LHCN-M2 (cell line): ENCODE measurements at places on chromosomes 5 and 9. TPM values are rescaled to one million over a fixed set of nuclear protein-coding genes. Genes with fewer than 3 reads are reported as not detected.

The SV2C gene
- not detected in 2 replicates for total RNA-seq

The WDR38 gene
- not detected in 2 replicates for total RNA-seq

The NRG2 gene
- not detected in 2 replicates for total RNA-seq

The FOXD4 gene
- 0.06 and 0.52 TPM in 2 replicates for total RNA-seq

The ABO gene
- not detected in 2 replicates for total RNA-seq

The DNAH5 gene
- total RNA-seq, result 0.75 and 1.3 TPM in 2 replicates

The SH3PXD2B gene
- 23.1 and 25.9 TPM in 2 replicates for total RNA-seq

The SYK gene
- total RNA-seq, result not detected in 2 replicates

The STK32A gene
- total RNA-seq, result 0.23 TPM in 1 of 2 replicates, not detected in the other

The CTSV gene
- 8.1 and 12.2 TPM in 2 replicates for total RNA-seq

The CCNI2 gene
- 0.06 TPM in 1 of 2 replicates, not detected in the other for total RNA-seq

The ECSCR gene
- total RNA-seq, result 0.19 and 0.40 TPM in 2 replicates

The TIMD4 gene
- total RNA-seq, result not detected in 2 replicates

The C9orf153 gene
- total RNA-seq, result not detected in 2 replicates

The FRMPD1 gene
- total RNA-seq, result 0.38 and 1.1 TPM in 2 replicates

The FAM81B gene
- not detected in 2 replicates for total RNA-seq

The OXCT1 gene
- total RNA-seq, result 38.7 and 39.9 TPM in 2 replicates

The APBA1 gene
- total RNA-seq, result 3.1 TPM in 2 replicates

The DPP7 gene
- 81.8 and 91.5 TPM in 2 replicates for total RNA-seq

The IFNA2 gene
- total RNA-seq, result not detected in 2 replicates

The ANKRD18A gene
- 0.19 and 0.34 TPM in 2 replicates for total RNA-seq

The FUT7 gene
- total RNA-seq, result not detected in 2 replicates

The MYMK gene
- total RNA-seq, result 0.63 TPM in 1 of 2 replicates, not detected in the other

The SLC6A18 gene
- not detected in 2 replicates for total RNA-seq

The DMGDH gene
- 0.13 and 0.17 TPM in 2 replicates for total RNA-seq

The URM1 gene
- total RNA-seq, result 46.4 and 49.4 TPM in 2 replicates

The PFN3 gene
- not detected in 2 replicates for total RNA-seq

The SLC27A6 gene
- total RNA-seq, result not detected in 2 replicates

The CRHBP gene
- 0.13 TPM in 1 of 2 replicates, not detected in the other for total RNA-seq

The REEP2 gene
- 9.0 and 11.0 TPM in 2 replicates for total RNA-seq

The PCDHAC1 gene
- not detected in 2 replicates for total RNA-seq

The MARVELD2 gene
- 0.26 TPM in 1 of 2 replicates, not detected in the other for total RNA-seq

The SCGB3A2 gene
- total RNA-seq, result not detected in 2 replicates

The GCNT4 gene
- total RNA-seq, result 0.06 and 0.23 TPM in 2 replicates

The SIT1 gene
- 0.26 and 0.63 TPM in 2 replicates for total RNA-seq

The ACTBL2 gene
- total RNA-seq, result not detected in 2 replicates

The FRMD3 gene
- total RNA-seq, result 10.3 and 19.3 TPM in 2 replicates

The ANKDD1B gene
- total RNA-seq, result 0.06 and 0.17 TPM in 2 replicates

The EFNA5 gene
- total RNA-seq, result 7.2 and 13.1 TPM in 2 replicates

The CDX1 gene
- total RNA-seq, result not detected in 2 replicates

The SAXO1 gene
- total RNA-seq, result 0.06 TPM in 1 of 2 replicates, not detected in the other

The GPR150 gene
- total RNA-seq, result 1.3 and 1.6 TPM in 2 replicates

The IFNA13 gene
- not detected in 2 replicates for total RNA-seq

The FOCAD gene
- 36.0 and 36.8 TPM in 2 replicates for total RNA-seq

The CTNND2 gene
- total RNA-seq, result 0.19 TPM in 1 of 2 replicates, not detected in the other

The ARRDC1 gene
- total RNA-seq, result 13.6 and 16.4 TPM in 2 replicates
